ENCODE measurements at places on chromosomes 7 and 10.

DNA sequence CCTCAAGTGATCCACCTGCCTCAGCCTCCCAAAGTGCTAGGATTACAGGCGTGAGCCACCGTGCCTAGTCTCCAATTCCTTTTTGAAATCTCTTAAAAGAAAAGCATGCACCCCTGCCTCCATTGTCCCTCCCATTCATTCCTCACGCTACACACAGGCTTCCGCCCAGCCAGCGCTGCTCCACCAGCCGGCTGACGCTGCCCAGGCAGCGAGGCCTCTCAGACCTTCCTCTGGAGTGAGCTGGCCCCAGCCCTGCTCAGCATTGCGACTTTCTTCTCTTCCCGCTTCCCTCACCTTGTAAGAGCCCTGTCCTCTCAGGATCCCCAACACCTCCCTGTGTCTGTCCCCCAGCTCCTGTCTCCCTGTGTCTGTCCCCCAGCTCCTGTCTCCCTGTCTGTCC is 23.6 kb downstream of the RGS10 start:
- DNase-seq, result no peak

- DNase-seq, result no peak
Observed at GRCh38 chr10:90992462-90992861, 71.6 kb upstream of the ANKRD1 start.

DNA sequence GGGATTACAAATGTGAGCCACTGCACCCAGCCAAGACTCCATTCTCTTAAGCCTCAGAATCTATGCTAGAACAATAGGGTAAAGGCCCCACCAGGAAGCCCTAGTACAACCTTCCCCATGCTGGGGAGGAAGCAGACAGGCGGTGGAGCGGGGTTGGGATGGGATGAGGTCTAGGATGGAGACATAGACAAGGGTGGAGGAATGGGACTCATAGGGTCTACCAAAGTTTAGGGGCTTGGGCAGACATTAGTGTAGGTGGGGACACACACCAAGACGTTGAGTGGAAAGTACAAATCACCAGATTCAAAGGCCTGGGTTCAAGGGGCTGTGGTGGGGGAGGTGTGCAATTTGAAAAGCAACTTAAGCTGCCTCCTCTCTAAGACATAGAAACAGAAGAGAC is 19.3 kb downstream of the PRSS2 start:
- DNase-seq, result no peak

DNA sequence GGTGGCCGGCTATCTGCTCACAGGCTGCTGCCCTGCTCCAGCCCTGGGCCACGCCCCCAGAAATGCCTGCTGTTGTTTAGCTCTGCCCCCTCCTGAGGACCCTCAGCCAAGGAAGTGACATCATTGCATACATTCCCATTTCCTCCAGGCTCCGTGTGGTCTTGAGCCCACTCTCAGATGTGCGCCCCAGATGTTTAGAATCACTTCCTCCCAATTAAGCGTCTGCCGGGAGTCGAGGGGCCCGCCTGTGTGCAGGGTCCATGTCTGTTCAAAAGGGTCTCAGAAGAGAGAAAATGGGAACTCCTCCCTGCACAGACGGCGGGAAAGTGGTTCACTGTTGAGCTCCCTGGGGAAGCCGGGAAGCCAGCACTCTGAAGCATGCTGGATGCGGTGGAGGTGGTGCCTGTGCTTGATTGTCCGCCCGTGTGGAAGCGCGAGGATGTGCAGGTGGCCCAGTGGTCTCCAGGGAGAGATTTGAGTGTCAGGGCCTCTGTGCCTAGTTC is 116.9 kb upstream of the PPIF start:
- DNase-seq, result no peak

- DNase-seq, result no peak
Observed at GRCh38 chr10:42984035-42984610, 92.7 kb upstream of the RET start.

DNA sequence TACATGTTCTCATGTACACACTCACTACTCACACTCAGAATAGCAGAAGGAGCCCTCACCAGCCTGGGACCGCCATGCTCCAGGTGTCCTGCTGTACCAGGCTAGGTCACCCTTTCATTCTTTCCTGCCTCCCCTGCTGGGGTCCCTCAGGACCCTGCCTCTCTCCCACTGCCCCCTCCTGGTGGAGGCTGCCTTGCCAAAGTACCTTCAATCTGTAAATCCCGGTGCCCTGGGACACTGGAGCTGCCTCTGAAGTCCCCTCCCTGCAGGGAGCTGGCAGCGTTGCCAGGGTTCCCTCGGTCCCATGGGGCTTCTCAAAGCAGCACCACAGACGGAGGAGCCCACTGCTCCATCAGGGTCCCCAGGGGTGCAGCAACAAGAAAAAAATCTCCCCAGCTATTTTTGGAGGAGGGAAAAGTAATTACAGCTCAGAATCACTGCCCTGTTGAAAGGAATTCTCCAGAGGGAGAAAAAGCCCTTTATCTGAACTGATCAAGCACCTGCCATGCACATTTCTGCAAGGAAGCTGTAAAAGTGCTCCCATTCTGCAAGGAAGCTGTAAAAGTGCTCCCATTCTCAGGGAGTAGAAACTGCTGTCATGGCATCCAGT is 259.9 kb downstream of the PTPRN2 start:
- no peak for DNase-seq

DNA sequence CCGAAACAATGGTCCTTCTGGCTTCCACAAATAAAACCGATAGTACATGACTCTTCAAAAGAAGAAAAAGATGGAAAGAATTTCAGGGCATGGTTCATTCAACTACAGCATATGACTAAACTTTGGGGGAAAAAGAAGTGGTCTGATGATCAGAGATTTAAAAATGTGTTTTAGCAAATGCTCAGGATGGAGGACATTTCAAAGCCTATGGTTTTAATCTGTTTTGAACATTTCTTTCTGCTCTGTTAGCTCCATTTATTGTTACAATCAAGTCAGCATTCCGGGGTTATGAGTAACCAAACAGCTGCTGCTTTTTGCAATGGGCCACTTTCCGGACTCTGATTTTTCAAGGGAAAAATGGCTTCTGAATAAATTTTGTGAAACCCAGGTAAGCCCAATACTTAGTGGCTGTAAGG is 142.4 kb downstream of the CUBN start:
- DNase-seq, result no peak

DNA sequence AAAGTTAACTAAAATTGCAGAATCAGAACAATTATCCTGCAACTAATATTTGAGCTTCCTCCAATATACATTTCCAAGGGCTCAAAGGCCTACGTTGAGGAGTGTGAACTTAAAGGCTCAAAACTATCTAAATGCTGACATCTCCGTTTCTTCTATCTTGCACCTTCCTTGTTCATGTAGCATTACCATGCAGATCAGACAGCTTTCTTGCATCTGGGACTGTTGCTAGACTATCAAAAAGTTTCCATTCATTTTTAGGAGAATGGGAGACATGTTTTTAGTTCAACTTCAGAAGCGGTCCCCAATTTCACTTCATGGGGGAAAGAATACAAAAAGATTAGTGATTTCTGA is 2.9 kb downstream of the ANKRD1 start:
- DNase-seq, result no peak

DNA sequence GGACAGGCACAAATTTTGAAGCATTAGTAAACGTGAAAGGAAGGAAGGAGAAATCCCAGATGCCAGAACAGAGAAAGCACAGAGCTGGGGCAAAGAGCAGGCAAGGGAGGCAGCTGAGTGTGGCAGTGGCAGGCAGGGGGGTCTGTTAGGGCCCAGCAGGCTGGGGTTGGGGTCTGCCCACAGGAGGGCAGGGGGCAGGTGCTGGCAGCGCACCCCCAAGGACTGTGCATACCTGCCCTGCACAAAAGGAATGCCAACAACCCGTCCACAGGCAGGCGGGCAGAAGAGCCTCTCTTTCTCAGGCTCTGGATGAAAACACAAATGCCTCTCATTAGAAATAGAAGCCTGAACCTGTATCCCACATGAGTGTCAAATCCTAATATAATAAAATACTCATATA is 552.3 kb downstream of the PTPRN2 start:
- no peak for DNase-seq

DNA sequence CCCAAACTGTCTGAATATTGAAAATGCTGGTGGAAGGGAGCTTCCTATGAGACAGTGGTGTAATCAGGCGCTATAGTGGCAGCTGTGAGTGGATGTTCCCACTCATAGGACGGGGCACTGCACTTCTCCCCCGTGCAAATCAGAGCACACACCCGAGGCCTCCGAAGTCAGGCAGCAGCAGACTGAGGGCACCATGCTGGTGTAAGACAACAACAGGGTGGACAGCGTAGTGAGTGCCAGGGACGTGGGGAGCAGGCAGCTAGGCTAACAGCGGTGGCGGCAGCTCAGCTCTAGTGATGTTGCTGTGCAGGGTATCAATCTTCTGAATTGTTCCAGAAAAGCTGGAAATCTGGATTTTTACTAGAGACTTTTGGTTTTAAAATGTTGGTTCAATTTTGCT is 19.2 kb downstream of the C10orf53 start:
- DNase-seq, result no peak

GRCh38 chr10:78038791-78039547 is 5.3 kb downstream of the RPS24 start:
- DNase-seq, result no peak

DNA sequence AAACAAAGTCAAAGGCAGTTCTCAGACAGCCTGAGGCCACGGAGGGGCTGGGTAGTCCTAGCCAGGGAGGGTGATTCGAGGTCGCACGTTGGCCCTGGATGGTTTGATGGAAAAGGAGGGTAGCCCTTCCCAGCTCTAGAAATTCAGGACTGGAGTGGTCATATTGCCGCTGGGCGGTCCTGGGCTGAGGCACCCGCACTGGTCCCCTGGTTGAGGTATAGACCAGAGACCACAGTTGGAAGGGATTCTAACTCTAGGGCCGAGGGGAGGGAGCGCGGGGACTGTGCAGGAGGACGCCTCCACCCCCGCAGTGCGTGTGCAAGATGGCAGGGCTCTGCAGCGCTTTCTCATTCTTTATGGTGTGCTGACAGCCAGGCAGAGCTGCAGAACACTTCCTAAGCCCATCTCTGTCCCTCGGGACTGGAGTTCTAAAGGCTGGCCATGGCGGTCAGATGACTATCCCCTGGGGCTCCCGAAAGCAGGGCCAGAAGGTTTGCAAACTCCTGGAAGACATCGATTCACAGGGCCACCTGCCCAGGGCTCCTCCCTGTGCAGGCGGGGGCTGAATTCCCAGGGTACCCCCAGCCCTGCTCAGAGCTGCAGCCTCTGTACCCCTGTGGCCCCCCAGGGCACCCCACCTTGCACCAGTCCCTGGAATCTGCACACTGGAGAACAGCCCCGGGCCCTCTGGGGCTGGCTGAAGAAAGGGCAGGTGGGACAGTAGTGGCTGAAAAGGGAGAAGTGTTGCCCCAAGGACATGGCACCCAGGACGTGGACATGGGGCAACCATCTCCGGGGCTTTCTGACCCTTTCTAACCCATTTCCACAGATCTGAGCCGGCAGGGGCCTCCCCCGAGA is 51.0 kb upstream of the ELN start:
- DNase-seq, result no peak

DNA sequence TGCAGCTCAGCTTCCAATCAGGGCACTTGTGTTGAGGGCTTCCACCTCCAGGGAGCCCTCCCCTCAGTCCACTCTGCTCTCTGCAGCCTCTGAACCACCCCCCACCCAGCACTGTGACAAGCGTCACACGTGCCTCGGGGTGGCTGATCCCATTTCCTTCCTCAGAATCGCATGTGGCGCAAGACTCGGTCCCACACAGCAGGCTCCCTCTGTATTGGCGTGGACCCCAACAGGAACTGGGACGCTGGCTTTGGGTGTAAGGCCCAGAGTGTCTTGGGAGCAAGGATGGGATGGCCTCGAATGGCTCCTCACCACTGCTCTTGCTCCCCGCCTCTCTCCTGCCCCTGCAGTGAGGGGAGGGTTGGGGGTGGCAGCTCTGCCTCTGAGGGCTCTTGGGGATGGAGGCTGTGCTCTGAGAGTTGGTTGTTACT is 4.1 kb downstream of the CPA1 start:
- DNase-seq, result no peak

DNA sequence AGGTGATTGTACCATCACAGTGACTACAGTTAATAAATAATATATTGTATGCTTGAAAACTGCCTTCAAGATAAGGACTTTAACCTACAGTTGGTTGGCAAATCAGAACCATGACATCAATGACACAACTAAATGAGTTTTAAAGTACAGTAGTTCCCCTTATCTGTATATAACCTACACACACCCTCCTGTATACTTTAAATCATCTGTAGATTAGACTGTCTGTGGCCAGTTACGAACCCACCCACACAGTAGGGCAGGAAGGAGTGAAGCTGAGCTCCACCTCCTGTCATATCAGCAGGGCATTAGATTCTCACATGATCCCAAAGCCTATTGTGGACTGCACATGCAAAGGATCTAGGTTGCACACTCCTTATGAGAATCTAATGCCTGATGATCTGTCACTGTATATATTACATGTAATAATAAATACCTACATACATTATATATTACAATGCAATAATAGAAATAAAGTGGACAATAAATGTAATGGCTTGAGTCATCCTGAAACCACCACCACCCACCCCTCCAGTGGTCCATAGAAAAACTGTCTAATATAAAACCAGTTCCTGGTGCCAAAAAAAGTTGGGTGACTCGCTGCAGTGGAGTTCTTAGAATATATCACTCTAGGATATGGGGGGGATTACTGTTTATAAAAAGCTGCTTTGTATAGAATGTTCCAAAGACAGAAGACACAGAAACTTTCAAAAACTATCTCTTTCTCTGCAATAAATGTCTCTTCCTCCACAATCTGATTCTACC is 5.6 kb downstream of the TPK1 start:
- DNase-seq, result no peak

DNA sequence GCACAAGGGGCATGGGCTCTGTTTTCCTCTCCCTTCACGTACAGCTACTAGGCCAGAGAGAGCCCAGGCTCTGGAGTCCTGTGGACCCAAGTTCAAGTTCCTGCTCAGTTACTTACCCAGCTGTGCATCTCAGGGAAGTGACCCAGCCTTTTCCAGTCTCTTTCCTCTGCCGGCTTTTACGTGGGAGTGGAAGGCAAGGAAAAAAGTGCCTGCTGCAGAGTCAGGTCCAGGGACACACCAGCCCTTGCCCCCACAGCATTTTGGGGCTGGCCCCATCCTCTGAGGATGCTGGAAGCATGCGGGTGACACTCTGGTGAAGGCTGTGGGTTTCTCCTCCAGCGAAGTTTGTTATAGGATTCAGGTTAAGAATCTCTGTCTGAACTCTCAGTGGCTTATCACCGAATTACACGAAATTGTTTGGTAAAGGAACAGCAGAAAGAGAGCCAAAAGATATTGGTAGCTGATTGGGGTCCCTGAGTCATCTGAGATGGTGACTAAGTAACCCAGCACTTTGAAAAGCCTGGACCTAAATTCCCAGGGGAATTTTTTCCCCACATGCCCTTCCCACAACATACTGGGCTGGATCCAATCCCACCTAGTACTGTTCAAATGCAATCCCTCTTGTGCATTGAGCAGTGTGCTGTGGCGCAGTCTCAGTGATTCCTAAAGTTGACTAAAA is 424.3 kb downstream of the RPS24 start:
- DNase-seq, result no peak

- DNase-seq, result no peak
Observed at GRCh38 chr10:116001262-116001857, 271.6 kb downstream of the GFRA1 start.

GRCh38 chr7:15400440-15400839 is 161.4 kb downstream of the AGMO start:
- no peak for DNase-seq

GRCh38 chr10:23918839-23919238 is 290.1 kb upstream of the KIAA1217 start:
- DNase-seq, result no peak
